ENCODE measurements at places on chromosomes 6 and 20. TPM values are rescaled to one million over a fixed set of nuclear protein-coding genes. Genes with fewer than 3 reads are reported as not detected.

- DNase-seq, result no peak
These were observed 17.6 kb downstream of the CD109 start for GRCh38 chr6:73713426-73714147.

- no peak for DNase-seq
These were observed 75.4 kb downstream of the MAN1A1 start for GRCh38 chr6:119274197-119274595.

Gene CDSN
- not detected for total RNA-seq

Gene BPIFB4
- not detected for total RNA-seq

- DNase-seq, result no peak
These were observed 103.7 kb upstream of the NT5E start for GRCh38 chr6:85346196-85346595.
